Activated CD8-positive, alpha-beta memory T cell treated with anti-CD3 and anti-CD28 coated beads for 1 hour (primary cell): ENCODE measurements at places on chromosomes 5 and 9.
A peak's percentile ranks its signal among the peaks of the same experiment; 100 is the strongest.

DNA sequence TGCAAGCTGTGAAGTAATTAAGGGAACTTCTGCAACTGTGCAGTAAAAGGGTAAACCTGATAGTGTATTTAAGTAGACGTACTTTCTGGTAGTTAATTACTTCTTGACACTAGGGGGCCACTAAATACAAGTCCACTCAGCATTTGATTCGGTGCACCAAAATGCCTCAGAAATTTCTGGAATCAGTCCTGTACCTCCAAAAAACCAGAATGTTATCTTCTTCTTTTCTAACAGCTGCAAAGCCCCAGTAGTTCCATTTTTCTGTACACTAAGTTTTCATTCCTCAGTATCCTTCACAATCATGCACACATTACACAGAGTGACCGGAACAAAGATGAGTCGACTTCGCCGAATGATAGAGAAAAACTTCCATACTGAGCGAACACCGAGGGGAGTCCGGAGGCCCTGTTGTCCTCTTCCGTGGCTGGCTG lies 484 bp downstream of the GFM2 start:
- DNase-seq = no peak

GRCh38 chr5:18142831-18143230 lies 508.6 kb downstream of the TAF11L14 start:
- no peak for DNase-seq

DNA sequence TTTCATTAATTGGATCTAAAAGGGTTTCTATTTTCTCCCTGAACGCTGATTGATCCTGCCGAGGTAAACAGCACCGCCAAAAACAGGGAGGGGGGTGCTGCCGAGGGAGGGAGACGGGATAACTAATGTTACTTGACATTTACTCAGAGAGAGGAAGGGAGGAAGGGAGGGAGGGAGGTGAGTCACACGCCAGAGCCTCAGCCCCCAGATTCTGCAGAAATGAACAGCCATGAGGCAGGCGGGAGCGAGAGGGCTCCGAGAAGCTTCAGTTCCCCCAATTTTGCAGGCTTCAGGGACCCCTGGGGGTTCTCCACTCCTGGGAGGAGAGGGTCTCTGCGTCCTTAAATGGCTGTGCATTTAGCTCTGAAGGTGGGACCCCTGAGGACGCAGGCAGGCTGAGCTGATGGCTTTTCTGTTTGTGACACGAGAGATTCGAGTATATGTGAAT lies 59.1 kb upstream of the IER5L start:
- DNase-seq = peak; percentile 30

DNA sequence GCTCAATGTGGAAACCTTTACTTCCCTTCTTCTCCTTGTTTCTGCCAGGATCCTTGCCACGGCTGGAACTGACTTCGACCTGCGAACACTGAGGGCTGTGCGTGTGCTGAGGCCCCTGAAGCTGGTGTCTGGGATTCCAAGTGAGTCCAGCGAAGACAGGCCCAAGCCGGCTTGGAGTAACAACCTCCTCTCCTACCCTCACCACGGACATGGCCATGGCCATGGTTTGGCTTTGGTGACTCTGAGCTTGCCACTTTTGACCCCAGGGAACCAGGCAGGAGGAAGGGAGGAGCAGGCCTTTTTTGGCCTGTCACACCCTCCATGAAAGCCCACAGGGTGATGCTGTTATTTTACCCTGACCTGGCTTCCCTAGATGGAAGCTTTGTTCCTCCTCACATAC lies 35.5 kb downstream of the CACNA1B start:
- no peak for DNase-seq

DNA sequence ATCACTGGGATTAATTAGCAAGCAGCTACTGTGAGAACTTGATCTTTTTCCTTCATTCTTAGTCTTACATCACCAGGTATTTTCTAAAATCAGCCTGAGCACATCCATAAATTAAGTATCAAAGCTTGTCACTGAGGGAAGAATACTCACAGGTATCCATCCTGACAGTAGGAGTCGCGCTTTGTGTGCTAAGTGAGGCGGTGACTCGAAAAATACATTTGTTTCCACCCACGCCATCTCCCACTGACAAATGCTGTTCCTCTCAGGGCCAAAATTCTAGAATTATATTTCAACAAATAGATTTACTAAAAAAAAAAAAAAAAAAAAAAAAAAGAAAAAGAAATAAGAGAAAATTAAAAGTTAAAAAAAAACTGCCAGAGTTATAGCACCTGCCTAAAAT lies 34.1 kb upstream of the GABRB2 start:
- no peak for DNase-seq

DNA sequence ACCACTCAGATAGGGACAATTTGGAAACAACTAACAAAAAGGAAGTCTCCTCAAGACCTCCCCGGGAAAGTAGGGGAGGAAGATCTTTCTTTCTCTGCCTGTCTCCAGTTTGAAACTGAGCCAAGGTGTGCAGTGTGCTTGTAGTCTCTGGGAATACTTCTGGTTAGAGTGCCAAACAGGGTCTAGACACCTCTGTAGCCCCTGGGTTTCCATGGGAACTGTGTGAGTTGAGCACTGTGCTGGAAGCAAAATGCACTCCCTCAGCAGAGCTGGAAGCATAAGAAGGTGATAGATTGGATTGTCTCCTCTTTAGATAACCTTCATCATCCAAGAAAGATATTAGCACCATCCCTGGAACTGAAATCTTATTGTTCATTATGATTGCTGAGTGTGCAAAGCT lies 129.2 kb upstream of the TNPO1 start:
- no peak for DNase-seq

- peak; percentile 13 for DNase-seq
These were observed 511 bp downstream of the ARL15 start for GRCh38 chr5:54309691-54310432.

- no peak for DNase-seq
These were observed 49.3 kb upstream of the ZNF366 start for GRCh38 chr5:72556351-72557166.

GRCh38 chr5:137372016-137372772 lies 126.9 kb downstream of the SPOCK1 start:
- no peak for DNase-seq

GRCh38 chr5:123718238-123718637 lies 206.3 kb downstream of the CSNK1G3 start:
- no peak for DNase-seq

- no peak for DNase-seq
These were observed 29.9 kb downstream of the TENT4A start for GRCh38 chr5:6743161-6743560.

- no peak for DNase-seq
These were observed 105.3 kb downstream of the RASGRF2 start for GRCh38 chr5:81065492-81065891.

DNA sequence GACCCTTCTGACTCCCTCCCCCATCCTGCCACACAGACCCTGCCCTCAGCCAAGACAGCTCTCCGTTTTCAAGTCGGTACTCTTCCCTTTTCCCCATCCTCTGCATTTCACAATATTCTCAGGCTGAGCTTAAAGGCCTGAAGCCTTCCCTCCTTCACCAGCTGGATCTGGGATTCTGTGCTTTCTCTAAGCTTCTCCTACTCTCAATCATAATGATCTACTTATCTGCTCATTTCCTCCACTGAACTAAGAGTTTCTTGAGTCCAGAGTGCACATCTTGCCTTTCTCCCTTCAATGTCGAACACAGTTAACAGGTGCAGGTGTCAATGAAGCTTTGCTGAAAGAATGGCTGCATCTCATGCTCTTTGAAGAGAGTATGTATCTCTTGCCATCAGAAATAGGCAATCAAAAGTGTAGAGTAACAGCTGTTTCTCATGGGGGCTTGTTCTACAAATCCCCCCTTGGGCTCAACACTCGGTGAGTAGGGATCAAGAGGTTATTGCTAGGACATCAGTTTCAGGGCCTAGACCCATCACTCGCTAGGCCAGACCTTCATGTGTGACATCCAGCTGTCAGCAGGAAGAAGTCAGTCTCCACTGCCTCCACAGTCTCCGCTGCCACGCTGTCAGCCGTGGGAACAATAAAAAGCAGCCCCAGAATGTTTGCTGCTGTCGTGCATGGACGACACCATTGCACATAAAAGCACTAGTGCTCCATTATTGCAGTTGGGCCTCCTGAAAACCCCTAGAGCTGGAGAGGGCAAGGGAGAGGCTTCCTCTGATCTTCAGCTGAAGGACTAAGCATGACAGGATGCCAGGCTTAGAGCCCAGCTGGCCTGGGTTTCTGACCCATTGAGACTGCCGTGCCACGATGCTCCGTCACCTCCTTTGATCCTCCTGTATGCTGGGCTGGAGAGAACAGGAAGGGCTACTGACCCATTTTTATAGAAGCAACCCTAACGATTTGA lies 23.7 kb downstream of the TRAF1 start:
- no peak for DNase-seq

- DNase-seq = no peak
These were observed 29.1 kb downstream of the TRIP13 start for GRCh38 chr5:921456-922435.

DNA sequence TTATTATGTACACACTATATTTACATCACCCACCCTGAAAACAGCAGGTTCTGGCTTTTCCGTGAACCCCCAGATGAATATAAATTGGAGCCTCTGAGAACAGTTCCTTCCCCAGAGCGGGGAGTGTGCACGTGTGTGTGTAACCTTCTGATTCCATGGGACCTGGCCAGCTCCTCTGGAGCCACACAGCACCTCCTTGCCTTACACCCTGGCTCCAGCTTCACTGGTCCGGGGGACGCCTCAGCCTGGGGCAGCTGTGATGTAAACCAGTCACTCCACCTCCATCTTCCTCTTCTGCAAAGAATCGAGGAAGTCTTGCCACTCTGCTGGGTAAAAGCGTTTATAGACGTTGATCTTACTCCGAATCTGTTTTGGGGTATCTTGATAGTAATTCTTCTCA lies 4.4 kb downstream of the NOP16 start:
- no peak for DNase-seq

DNA sequence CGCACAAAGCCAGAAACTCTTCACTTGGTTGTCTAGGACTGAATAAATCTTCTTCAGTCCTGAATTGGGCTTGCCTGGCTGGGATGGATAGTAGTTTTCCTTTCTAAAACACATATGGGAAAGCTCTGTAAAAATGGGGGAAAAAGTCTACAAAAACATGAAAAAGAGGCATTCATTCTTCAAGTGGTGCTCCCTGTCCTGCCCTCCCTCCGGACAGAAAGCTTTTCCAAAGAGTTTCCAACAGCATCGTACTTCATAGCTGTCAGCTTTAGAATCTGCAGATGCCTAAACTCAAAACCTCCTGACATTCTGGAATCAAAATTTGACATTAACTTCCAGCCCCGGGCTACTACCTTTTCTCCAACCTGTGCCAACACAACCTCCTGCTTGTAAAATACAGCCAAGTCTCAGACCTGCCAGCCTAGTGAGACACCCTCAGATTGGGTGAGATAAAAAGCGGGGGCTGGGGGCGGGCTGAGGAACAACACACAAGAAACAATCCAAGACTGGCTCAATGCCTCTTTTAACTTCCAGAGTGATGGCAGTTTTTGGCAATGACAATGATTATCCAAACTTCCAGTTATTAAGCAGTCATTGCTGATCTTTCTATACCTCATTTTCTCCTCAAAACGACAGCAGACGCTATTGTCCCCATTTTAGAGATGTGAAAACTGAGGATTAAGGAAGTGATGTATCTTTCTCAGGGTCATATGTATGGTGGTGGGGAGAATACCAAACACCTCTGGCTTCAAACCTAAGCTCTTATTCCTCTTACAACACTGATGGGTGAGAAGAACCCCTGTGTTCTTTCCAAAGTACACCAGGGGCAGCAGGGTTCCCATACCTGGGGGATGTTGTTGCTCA lies 1.3 kb downstream of the TNC start:
- DNase-seq = no peak

GRCh38 chr5:111929867-111930266 lies 172.9 kb upstream of the NREP start:
- no peak for DNase-seq

DNA sequence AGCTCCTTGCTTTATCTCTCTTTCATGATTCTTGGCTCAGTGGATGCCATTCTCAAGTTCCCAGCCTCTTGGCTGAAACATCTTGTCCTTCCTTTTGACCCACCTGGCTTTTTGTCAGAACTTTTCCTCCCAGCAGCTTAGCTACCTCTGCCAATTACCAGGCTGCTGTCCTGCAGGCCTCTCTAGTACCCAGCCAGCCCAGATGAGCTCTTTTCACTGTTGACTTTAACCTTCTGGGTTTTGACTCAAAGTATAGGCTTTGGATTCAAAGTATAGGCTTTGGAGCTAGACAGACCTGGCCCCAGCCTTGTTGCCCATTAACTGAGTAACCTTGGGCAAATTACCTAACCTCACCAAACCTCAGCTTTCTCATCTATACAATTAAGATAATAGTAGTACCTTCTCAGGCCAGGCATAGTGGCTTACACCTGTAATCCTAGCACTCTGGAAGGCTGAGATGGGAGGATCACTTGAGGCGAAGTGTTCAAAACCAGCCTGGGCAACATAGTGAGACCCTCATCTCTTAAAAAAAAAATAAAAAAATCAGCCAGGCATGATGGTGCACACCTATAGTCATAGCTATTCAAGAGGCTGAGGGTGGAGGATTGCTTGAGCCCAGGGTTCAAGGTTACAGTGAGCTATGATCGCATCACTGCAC lies 6.6 kb upstream of the TMEFF1 start:
- no peak for DNase-seq

DNA sequence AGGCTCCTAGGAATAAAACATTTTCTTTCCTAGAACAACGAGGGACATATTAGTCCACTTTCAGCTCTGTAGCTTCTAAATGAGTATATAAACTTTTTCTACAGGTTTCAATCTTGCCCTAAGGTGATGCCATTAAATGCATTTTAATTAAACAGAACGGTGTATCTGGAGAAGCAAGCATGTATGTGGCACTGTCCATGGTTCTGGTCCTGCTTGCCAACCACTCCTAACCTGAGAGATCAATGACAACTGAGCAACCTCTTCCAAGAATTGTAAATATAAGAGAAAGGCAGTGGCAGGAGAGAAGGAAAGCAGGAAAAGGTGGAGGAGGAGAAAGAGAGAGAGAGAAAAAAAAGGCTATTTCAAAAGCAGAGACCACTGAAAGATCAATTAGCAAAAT lies 95.6 kb upstream of the SPOCK1 start:
- no peak for DNase-seq

GRCh38 chr9:113734826-113735225 lies 141.3 kb upstream of the ZNF618 start:
- no peak for DNase-seq

DNA sequence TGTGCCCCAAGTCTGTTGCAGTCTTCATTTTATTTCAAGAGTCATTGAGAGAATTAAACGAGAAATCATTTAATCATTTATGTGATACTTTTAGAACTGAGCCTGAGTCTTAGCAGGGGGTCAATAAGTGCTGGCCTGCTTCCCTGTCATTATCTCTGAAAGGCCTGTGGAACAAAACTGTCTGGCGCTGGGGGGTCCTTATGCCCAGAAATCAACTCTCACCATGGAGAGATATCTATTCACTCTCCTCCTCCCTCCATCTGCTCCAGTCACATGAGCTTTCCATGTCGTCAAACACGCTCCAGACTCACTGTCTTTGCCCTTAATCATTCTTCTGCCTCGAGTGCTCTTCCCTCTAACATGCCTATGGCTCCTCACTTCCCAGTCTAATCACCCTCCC lies 136.8 kb downstream of the ESM1 start:
- no peak for DNase-seq

DNA sequence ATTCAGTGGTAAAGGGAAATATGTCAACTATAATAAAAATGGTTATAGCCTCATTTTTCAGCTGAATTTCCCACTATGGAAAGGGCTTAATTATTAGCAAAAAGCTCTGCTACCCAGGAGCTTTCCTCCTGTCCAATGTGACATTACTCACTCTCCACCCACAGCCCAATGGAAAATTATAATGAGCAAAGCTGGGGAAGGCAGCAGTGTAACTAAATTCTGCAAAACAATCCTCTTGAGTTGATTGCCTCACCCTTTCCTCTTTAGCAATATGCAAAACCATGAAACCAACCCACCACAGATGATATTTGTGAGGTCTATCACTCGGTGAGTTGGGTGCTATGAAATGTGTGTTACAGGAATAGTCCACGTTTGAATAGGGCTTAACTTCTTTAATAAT lies 14.0 kb upstream of the PLPPR1 start:
- no peak for DNase-seq
